NCI-H1436 treated with DMSO at 0.1 percent for 48 hours (cell line): ENCODE measurements at places on chromosomes 16 and 17.
A peak's percentile ranks its signal among the peaks of the same experiment; 100 is the strongest.

DNA sequence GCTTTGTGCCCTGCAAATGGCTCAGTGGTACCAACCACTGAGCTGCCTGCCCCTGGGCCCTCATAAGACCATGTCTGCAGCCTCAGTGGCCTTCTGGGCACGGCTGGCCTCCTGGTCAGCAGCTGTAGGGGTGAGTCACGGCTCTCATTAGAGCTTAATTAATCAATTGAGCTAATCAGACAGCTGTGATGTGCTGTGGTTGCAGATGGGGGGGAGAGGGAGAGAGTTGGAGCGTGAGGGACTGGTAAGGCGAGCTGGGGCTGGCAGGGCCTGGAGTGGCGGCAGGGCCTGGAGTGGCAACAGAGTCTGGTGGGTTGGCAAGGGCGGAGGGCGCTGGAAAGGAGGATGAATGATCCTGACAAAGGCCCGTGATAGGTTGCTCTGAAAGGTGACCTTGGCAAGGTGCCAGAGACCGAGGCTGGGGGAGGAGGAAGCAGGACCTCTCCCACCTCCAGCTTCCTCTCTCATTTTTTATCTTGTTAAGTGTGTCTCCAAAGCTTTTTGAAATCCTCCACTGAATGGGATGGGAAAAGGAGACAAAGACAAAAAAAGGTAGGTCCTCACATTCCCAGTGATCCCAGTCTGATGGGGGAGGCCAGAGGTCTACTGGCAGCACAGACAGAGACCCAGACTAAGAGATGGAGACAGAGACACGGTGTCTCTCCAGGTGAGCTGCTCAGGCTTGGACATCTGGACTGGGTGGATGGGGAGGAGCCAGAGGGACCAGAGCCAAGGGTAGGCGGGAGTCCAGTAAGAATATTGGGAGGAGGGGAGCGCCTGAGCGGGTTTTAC, 41.6 kb downstream of the DCAKD start:
- DNase-seq = no peak

- DNase-seq = no peak
Measured at GRCh38 chr16:1208239-1208830, 16.7 kb downstream of the TPSG1 start.

GRCh38 chr16:52068447-52069074, 478.4 kb downstream of the TOX3 start:
- peak; percentile 28 for DNase-seq

DNA sequence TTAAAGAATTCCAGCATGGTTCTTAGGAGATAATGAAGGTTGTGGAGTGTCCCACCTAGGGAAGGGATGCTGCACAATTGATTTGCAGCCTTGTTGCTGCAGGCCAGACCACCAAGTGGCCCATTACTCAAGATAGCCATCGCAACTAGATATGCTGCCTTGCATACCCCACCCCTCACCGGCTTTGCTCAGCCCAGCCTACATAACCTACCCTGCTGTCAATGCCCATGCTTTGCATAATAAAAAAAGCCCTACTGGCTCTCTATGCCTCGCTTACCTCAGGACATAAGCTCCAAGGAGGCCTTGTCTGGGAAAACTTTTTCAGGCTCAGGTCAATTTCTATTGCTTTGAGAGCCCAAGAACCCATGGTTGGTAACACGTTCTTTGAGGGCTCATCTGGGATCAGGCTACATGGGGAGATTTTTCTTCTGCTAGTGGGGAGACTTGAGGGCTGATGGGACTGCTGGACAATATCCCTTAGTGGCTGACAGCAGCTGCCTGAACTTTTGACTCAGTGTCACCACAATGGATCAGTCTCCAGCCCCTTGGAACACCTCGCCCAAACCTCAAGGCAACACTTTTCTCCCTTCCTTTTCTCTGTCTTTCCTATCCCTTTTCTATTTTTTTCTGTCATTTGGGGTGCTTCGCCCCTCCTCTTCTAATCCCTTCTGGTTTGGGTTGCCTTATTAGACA, 38.3 kb downstream of the SCPEP1 start:
- DNase-seq = no peak

- DNase-seq = no peak
Measured at GRCh38 chr16:72983728-72984350, 64.1 kb downstream of the ZFHX3 start.

- no peak for DNase-seq
Measured at GRCh38 chr16:53545433-53545832, 42.4 kb upstream of the AKTIP start.

- no peak for DNase-seq
Measured at GRCh38 chr17:65670667-65671371, 109.4 kb upstream of the AXIN2 start.

DNA sequence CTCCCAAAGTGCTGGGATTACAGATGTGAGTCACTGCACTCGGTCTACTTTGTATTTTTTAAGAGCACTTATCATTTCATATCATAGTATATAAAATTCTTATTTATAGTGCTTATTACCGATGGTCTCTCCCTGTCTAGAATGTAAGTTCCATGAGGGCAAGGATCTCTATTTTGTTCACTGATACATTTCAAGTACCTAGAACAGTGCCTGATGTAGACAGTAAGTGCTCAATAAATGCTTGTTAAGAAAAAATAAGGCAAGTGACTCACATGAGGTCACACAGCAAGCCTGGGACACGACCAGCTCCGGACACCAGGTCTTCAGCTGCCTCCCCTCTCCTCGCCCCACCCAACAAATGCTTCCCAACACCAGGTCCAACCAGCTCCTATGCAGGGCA, 23.9 kb downstream of the TRPV3 start:
- no peak for DNase-seq

DNA sequence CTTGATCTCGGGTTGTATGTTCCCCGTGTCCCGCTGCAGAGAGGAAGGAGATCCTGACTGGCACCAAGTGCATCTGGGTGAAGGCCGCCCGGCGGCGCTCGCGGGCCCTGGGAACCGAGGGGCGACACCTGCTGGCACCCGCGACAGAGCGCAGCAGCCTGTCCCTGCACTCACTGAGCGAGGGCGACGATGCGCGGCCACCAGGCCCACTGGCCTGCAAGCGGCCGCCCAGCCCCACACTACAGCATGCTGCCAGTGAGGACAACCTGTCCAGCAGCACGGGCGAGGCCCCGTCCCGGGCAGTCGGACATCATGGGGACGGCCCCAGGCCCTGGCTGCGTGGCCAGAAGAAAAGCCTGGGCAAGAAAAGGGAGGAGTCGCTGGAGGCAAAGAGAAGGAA, 7.5 kb downstream of the BTBD17 start:
- DNase-seq = no peak

GRCh38 chr17:64377769-64378282, 12.8 kb downstream of the PECAM1 start:
- no peak for DNase-seq

DNA sequence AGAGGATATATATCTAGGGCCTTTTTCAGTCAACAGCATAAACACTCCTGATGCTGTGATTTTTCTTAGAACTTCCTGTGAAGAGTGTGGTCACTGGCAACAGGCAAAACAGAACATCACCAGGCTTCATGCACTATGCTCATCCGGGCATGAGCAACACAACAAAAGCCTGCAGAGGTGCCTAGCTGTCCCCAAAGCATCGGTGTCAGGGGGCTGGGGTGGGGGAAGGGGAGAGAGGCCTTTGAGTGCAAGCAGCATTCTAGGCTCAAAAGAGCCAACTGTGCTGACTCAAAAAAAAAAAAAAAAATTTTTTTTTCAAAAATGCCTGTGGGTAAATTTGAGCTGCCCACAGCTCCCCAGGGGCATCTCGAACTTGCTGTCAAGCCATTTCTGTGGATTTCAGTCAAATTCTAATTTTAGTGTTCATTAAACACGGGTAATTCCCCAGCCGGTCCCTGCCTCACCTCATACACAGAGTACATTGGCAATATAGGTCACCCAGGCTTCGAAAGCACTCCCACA, 194.6 kb upstream of the DYNLRB2 start:
- no peak for DNase-seq

GRCh38 chr17:68801335-68802247, 153.6 kb downstream of the ABCA8 start:
- no peak for DNase-seq

GRCh38 chr16:9706217-9706836, 475.9 kb downstream of the GRIN2A start:
- no peak for DNase-seq

- no peak for DNase-seq
Measured at GRCh38 chr16:2775131-2775716, 1.9 kb downstream of the ELOB start.

DNA sequence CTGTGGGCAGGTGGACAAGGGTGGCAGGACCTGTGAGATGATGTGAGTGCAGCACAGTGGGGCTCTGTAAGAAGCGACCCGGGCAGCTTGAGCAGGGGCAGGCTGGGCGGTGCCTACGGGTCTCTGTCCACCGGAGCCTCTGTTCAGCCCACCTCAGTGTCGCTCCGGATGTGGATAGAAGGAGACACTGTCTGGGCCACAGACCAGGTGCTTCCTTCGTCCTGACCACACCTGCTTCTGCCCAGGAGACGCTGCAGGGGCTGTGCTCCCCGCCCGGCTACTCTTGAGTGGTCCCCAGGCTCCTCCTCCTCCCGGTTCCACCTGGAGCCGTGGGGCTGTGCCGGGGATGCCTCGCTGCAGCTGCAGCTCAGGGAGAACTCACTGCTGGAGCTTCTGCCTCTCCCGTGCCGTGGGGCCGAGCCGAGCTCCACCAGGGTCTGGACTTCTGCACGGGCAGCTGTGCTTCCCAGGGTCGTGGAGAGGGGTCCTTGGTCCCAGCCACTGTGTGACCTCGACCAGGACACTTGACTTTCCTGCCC, 21.5 kb downstream of the METRNL start:
- peak; percentile 35 for DNase-seq

DNA sequence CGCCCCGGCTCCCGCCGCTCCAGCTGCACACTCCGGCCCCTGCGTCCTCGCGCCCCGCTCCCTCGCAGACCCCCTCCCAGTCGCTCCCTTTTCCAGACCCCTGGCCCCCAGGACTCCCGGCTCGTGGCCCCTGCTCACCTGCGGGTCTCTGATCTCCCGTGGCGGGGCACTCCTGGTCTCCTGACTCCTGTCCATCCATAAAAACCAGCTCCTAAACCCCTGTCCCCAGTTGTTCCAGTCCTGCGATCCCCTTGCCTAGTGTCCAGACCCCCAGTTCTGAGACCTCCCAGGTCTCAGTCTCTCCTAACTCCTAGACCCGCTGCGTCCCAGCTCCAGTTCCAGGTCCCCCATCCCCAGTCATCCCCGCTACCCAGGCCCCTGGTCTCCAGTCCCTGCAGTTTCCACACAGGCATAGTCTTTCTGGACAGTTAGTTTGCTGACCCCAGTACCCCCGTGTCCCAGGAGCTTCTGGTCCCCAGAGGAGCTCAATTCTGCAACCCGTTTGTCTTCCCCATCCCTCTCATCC, 379 bp downstream of the SNX29 start:
- no peak for DNase-seq

- DNase-seq = no peak
Measured at GRCh38 chr17:65886315-65887245, 305.4 kb downstream of the CEP112 start.

DNA sequence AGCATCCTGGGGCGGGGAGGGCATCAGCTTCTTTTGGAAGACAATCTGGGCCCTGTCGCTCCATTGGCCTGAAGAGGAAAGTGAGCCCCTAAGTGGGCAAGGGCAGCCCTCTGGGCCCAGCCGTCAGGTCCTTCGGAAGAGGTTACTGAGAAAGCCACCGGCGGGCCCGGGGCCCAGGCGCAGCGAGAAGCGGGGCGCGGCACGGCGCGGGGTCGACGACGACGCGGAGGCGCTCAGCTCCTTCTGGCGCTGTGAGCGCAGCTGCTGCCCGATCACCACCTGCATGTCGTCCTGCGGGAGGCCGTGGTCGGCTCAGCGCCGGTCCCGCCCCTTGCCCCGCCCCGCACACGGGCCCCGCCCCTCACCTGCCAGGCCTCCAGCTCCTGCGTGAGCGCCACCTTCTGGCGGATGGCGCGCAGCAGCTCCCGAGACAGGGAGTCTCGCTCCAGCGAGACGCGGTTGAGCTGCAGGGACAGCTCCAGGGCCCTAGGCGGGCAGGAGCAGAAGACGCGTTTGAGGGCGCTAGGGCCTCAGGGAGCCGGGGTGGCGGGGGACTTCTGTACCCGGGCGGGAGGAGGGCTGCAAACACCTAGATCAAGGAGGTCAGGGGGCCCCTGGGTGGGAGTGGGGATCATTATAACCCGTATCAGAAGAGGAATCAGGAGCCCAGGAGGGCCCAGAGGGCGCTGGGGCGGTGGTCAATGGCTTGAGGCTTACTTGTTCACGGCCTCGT, 4.3 kb downstream of the THOC6 start:
- peak; percentile 60 for DNase-seq

DNA sequence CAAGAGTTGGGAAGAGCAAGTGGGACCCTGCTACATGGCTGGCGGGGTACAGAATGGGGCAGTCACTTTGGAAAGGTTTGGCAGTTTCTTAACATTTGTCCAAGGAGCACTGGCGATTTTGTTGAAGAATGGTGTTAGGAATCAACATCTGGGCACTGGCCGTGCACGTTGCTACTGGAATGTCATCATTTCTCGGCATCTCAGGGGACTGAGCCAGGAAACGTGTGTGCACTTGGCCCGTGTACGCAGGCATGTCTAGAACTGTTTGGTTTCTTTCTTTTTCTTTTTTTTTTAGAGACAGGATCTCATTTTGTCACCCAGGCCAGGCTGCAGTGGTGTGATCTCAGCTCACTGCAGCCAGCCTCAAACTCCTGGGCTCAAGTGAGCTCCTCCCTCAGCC, 17.3 kb upstream of the FOXK2 start:
- DNase-seq = no peak

DNA sequence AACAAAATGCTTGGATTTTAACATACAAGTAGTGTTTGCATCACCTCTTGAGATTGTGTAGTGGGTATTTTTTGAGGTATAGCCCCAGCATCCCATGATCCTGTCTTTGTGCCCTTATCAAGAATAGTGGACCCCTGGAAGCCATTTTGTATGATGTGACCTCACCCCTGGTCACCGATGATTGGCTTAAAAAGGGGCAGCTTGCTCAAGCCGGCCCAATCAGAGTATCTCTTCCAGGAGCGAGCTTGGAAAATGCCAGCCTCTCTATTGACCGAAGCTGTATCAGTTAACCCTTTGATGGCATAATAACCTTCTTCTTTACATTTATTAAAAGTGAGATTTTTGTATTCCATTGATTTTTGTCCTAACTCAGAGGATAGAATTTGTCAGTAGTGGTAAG, 55.5 kb upstream of the FAM20A start:
- no peak for DNase-seq

- DNase-seq = no peak
Measured at GRCh38 chr17:45413498-45413923, 19.2 kb downstream of the ARHGAP27 start.
